GM23338 (cell line): ENCODE measurements at places on chromosomes 7 and 10.

GRCh38 chr10:71835671-71836595 lies 15.1 kb downstream of the PSAP start:
- no peak overlapping the region for H3K4me3 ChIP-seq
- peaks cover 40% of the 10 kb centered on the region for H3K4me1 ChIP-seq
- DNase-seq: no peak
- no peaks in the 10 kb centered on the region for H3K27me3 ChIP-seq

DNA sequence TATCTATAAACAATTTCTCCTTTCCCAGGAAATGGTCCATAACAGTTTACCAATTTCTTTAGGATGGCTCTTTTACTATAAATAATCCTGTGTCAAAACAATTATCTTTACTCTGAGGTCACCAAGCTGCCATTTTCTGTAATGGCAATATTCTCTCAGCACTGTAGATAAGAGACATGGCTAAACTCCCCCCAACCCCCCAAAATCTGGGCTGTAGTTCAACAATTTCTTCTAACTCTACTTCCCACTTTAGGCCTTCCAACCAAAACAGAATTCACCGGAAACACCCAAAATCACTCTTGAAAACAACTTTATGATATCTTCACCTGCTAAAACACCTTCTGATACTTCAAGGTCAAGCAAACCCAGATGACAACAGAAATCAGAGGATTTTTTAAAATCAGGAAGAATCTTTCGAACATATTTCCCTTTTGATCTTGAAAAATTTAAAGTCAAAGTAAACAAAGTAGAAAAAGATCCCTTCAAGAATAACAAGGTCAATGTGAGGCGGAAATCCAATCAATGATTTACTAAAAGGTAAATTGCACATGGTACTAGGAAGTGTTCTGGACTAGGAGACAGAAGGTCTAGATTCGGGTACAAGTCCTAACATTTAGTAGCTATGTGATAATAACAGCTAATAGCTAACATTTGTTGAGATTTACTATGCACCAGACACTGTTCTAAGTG lies 176.8 kb downstream of the CPEB3 start:
- no peaks in the 10 kb centered on the region for H3K4me1 ChIP-seq
- no peak overlapping the region for H3K4me3 ChIP-seq
- no peak for DNase-seq
- H3K27me3 ChIP-seq: no peaks in the 10 kb centered on the region
- H3K27ac ChIP-seq: no peak overlapping the region
- no peaks in the 10 kb centered on the region for H3K36me3 ChIP-seq

- H3K27me3 ChIP-seq: peaks cover 9% of the 10 kb centered on the region
- H3K27ac ChIP-seq: no peak overlapping the region
- H3K4me1 ChIP-seq: peaks cover 7% of the 10 kb centered on the region
- DNase-seq: peak; percentile 91
- no peaks in the 10 kb centered on the region for H3K36me3 ChIP-seq
Measured at GRCh38 chr10:49407552-49408137, 11.8 kb upstream of the DRGX start.

DNA sequence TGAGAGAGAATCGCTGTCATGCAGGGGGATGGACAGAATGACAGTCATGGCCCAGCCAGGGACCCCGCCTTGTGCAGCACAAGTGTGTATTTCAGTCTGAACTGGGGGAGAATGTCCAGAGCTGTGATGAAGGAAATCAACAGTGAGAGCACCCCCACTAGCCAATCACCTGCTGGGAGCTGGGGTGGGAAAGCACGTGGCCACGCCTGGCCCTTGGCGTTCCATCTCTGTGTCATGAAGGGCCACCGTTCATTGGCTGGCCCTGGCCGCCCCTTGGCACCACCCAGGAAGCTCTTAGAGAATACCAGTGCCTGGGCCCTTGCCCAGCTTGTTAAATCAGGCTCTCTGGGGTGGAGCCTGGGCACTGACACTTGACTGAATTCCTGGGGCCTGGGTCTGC lies 22.8 kb downstream of the GRID1 start:
- H3K4me3 ChIP-seq: no peak overlapping the region
- no peaks in the 10 kb centered on the region for H3K36me3 ChIP-seq
- peaks cover 13% of the 10 kb centered on the region for H3K4me1 ChIP-seq
- no peak overlapping the region for H3K27ac ChIP-seq
- DNase-seq: no peak
